Progenitor cell of endocrine pancreas (in vitro differentiated cells): ENCODE measurements at places on chromosomes 7 and 10. TPM values are rescaled to one million over a fixed set of nuclear protein-coding genes. Genes with fewer than 3 reads are reported as not detected.

GRCh38 chr10:1274701-1275544, 218.7 kb downstream of the WDR37 start:
- no peak for DNase-seq

- DNase-seq, result no peak
Observed at GRCh38 chr7:50142425-50143017, 49.5 kb upstream of the ZPBP start.

DNA sequence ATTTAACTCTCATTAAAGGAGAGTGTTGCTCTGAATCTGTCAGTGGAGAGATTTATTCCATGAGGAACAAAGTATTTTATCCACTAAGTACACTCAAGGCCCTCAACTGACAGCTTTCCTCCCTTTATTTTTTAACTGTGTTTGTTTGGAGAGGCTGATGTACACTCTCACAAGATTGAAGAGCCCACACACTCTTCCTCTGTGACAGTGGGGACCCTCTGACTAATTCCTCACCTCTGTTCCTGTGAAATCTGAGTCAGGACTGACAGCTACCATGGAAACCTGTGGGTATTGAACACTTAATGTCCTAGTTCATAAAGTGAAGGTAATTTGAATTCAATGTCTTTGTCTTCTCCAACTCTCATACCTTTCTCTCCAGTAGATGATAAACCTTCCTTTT, 189.8 kb upstream of the PITRM1 start:
- DNase-seq, result no peak

Gene OR2A2
- not detected in 2 replicates for total RNA-seq

Gene SUN3
- not detected in 2 replicates for total RNA-seq
